ENCODE measurements at places on chromosomes 12 and 14.

DNA sequence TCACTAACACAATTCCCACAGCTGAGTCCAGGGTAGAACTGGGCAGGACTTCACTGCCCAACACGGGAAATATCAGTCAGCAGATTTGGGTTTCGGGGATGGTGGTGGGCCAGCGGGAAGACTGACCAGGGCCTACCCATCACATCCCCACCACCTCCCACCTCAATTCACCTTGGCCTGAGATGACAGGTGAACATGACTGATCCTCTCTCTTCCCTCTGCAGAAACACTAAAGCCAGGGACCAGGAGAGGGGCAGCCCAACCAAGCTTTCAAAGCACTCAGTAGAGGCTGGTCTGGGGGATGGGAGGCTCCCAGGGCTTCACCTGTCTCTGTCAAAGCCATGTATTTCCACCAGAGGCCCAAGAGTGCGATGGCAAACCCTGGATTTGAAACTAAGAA is 2.3 kb downstream of the SERPINA5 start:
- DNase-seq = no peak

- DNase-seq = no peak
Measured at GRCh38 chr12:116141110-116141832, 136.2 kb downstream of the MED13L start.

DNA sequence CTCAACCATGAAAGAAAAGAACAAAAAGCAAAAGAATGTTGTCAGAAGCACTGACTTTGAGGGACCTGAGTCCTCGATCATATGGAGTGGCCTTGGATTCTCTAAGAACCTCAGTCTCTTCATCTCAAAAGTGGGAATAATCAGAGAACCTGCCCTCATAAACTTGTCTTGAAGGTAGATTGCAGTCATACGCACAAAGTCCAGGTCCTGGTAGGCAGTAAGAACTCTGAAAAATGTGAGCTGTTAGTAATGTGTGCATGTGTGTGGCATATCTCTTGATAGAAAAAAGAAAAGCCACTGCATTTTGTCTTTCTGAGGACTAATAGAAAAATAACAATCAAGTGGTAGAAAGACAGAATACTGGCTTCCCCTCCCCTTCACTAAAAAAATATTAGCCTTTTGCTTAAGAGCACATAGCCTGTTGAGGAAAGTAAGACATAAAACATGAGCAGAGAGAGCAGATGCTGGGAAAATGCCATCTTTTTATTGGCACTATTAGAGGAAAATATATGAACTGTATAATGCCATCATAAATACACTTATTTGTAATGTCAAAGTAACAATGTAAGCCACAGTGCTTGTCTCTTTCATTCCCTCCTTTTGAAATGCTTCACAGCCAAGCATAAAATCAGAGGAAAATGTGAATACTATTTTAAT is 205.1 kb upstream of the TBX3 start:
- DNase-seq = no peak

- DNase-seq = no peak
Measured at GRCh38 chr14:80078501-80078900, 132.8 kb downstream of the DIO2 start.

GRCh38 chr12:69331519-69331908 is 16.7 kb upstream of the LYZ start:
- DNase-seq = no peak

GRCh38 chr12:130862161-130862560 is 9.7 kb upstream of the RAN start:
- no peak for DNase-seq

GRCh38 chr14:59347511-59347900 is 117.7 kb downstream of the GPR135 start:
- no peak for DNase-seq

GRCh38 chr14:50383618-50384225 is 13.0 kb downstream of the CDKL1 start:
- DNase-seq = no peak

DNA sequence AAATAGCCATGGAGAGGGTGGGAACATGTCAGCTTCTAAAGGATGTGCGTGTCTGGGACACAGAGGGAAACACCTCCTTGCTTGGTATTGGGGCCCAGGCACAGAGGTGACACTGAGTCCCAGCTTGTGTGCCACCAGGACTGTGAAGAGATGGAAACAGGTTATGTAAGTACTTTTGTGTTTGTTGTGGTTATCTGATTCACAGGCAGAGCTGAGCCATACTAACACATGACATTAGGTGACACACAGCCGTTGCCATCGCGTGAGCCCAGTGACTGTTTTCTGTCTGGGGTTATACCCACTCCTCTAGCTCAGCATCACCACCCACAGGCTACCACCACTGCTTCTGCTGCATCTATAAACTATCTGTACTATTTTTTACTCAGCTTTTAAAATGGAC is 12.1 kb upstream of the FLVCR2 start:
- peak; percentile 73 for DNase-seq

- DNase-seq = no peak
Measured at GRCh38 chr12:79624378-79624777, 66.4 kb downstream of the PAWR start.

DNA sequence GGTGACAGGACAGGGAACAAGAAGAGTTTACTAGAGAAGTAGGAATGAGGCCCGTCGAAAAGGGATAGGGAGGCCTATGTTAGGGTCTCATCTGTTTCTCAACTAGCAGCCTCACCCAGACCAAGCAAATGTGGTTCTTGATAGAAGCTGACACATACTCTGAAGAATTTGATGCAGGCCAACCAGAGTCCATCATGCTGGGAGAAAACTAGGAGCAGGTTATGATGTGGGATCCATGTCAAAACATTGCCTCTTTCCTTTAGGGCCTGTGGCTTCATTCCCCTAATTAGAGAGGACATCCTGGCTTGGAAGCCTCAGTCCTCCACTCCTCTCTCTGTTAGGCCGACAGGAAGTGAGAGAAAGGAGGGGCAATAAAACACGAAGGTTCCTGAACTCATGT is 122.8 kb downstream of the NTF3 start:
- no peak for DNase-seq

DNA sequence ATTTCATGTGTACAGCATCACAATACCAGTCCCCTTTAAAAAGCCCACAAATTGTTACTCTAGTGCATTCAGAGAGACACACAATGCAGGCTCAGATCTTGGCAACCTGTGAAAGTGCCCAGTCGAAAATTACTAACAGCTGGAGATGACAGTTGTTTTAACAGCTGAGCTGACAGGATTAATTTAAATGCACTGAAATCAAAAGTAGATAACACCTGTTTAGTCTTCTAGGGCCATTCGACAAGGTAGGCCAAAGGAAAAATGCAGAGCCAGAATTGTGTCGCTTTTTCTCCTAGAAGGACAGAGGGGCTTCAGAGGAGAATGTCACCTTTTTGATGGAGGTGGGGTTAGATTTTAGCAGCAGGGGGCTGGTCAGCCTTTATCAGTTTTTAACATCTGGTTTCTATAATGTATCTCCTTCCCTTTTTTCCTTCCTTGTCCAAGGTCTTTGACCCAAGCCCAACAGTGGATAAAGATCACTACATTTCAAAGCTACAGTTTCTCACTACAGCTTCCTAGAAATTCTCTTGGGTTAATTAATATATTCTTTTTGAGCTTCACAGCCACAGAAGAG is 139.1 kb downstream of the SOX5 start:
- DNase-seq = no peak

- no peak for DNase-seq
Measured at GRCh38 chr12:89472508-89472907, 52.1 kb downstream of the GALNT4 start.

- DNase-seq = no peak
Measured at GRCh38 chr14:94120667-94121340, 8.6 kb downstream of the IFI27L2 start.

DNA sequence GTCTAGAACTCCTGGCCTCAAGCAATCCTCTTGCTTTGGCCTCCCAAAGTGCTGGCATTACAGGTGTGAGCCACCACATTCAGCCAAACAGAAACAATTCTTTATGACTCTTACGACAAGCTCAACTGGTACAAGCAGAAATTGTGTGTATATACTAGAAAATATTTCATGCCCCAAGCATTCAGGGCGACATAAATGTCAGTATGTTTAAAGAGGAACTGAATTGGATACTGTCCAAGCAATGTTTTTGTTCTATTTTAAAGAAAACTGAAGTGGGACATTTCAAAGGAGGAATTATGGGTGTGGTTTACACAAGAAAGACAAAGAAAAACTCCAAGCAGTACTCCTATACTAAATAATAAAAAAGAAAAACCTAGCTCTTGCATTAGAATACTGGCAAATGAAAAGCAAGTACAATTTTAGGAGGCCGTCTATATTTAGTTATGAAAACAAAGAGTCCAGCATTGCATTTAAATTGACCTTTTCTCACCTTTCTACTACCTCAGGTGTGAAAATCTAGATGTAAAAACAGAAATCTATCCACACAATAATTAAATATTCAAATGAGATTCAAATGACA is 48.9 kb downstream of the PPP1R12A start:
- DNase-seq = no peak

DNA sequence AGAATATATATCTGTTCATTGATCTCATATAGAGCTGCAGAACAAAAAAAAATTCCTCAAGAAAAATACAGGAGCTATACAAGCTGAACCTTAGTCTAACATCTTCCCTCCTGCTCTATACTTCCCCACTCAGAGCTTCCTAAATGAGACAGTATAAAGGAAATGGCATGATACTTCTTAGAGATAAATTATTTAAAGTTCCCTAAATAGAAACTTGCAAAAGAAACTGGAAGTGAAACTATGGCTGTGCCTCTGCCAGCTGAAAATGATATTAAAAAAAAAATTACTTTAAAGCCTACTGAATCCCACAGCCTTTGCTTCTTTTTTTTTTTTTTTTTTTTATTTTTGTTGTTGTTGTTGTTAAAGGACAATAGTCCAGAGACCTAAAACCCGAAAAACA is 11.6 kb upstream of the NEK9 start:
- DNase-seq = no peak

DNA sequence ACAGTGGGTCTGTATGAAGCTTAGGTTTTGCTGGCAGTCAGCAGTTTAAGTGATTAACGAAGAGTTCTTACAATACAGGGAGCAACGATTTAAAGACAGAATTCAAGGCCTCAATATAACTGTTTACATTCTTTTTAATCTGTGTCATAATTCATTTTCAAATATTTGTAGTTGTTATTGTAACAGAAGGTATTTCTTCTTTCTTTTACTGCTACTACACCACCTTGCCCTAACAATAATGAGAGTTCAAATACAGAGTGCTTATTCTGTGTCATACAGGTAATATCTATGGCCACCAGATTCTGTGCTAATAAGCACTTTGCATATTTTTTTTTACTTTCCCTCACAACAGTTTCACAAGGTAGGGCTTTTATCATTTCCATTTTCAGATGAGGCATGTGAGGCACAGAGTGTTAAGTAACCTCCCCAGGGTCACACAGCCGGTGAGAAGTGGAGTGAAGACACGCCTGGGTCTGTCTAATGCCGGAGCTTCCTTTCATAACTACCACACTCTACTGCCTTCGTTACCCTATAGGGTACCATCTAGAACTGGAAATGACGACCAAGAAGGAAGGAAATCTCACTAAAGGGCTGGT is 81.9 kb downstream of the PELI2 start:
- no peak for DNase-seq

DNA sequence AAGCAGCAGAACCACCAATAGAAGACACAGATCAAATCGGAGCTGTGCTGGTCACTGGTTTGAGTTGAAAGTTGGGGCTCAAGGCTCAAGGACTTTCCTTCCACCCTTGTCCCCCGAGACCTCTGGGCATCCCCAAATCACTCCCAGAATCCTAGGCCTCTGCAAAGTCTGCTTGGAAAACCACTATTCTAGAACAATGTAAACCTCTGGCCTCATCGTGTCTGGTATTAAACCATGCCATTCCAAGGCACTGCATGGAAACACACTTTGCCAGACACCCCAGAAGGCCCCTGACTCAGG is 288.0 kb downstream of the DPF3 start:
- DNase-seq = no peak

DNA sequence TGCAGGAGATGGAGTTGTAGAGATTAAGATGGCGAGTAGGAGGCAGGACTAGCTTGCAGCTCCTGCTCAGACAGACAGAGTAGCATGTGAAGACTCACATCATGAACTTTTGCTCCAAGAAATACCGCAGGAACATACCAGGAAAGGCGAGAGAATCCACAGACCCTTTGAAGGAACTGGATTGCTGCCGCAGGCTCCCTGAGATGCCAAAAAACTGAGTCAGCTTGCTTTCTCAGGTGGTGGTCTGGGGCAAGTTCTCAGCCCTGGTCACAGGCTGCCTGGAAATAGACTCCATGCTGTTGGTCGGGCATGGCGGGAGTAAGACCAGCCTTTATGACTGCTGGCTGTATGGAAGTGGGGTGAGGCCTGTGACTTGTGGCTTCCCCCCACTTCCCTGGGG is 163.6 kb upstream of the NAV3 start:
- DNase-seq = no peak

- DNase-seq = no peak
Measured at GRCh38 chr14:64158608-64159007, 135.6 kb downstream of the ESR2 start.

DNA sequence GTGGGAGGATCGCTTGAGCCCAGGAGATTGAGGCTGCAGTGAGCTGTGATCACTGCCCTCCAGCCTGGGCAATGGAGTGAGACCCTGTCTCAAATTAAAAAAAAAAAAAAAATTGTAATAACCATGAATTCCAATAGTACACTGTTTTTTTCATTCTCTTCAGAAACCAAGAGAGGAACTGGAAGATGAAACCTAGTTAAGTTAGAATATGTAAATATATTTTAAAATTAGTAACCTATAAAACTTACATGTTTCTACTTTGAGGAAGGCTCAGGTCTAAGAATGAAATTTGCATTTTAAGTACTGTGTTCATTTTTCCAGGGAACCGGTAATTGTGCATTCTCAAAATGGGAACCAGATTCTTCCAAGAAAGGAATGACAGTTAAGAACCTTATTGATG is 18.8 kb downstream of the KNTC1 start:
- no peak for DNase-seq

DNA sequence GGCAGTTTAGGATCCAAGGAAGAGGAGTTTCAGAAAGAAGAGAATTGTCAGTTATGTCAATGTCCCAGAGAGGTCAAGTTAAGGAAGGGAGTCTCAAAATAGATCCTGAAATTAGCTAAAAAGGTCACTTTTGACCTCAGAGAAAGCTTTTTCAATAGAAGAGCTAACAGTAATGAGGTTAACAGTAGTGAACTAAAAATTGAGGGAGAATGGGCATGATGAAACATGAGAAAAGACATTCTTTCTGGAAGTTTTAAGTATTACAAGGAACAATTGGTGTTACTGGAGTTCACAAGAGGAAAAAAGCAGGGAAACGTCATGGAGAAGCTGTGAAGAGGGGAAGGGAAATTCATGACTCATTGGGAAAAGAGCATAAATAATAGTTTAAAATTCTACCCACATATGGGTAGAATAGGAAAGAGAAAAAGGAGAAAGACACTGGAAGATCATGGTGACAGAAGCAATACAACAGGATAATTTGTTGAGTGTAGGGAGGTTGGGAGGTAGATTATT is 381.2 kb upstream of the FAR2 start:
- DNase-seq = no peak

GRCh38 chr12:79347866-79348265 is 342.9 kb downstream of the PAWR start:
- no peak for DNase-seq

Data from stimulated activated CD4-positive, alpha-beta T cell treated with anti-CD3 and anti-CD28 coated beads, TNF-alpha, amount 100 ng/mL, for 24 hours (primary cell).